ENCODE measurements at places on chromosomes 2 and 18. TPM values are rescaled to one million over a fixed set of nuclear protein-coding genes. Genes with fewer than 3 reads are reported as not detected.

DNA sequence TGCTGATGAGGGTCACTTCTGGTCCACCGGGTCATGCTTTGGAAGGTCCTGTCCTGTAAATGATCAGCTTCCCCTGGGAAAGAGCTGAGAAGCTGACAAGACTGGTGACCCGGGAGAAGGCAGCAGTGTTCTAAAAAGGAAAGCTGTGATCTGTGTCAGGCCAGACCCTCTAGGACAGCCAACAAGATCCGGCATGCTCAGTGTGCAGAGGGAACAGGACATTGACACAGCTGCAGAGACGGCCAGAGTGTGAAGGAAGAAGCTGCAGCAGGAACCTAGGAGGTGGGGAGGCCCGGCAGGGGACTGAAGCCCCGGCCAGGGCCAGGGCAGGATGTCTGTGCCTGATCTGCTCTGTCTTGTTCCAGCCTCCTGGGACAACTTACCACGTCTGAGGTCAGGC is 372.7 kb upstream of the ID2 start:
- no peak for DNase-seq

- no peak for DNase-seq
These were observed 52.1 kb downstream of the ZBTB7C start for GRCh38 chr18:48356909-48357631.

GRCh38 chr2:26463244-26464192 is 14.4 kb downstream of the OTOF start:
- DNase-seq, result no peak

GRCh38 chr2:237482485-237482884 is 4.6 kb upstream of the MLPH start:
- no peak for DNase-seq

DNA sequence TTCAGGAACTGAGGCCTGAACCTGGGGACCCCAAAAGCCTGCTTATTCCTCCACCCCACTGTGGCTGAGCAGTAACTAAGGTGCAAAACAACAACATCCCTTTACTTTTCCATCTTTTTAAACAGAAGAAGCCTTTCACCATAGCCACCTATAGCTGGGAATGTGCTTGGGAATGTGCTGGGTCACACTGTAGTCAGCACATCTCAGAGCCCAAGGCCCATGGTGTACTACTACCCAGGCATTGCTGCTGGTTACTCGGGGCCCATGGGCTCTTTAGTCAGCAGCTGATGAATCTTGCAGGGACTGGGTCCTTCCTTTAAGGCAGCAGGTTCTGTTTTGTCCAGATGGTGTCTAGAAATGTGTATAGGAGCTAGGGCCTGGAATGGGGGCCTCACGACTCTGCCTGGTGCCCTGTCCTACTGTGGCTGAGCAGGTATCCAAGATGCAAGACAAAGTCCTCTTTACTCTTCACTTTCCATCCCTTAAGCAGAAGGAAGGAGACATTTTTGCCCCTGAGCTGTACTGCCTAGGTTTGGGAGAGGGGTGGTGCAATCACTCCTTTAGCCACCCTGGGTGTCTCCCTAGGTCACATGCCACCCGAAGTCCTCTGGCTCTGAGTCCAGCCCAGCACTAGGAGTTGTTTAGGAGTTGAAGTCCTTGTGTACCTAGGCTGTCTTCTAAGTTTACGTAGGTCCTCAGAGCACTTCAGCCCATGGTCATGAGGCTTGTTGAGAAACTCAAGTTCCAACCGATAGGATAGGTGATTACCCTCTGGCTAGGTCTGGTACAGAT is 70.1 kb downstream of the OXER1 start:
- DNase-seq, result no peak

GRCh38 chr2:217842017-217842416 is 160.8 kb downstream of the TNS1 start:
- DNase-seq, result no peak

- no peak for DNase-seq
These were observed 17.7 kb downstream of the TUBB6 start for GRCh38 chr18:12325726-12326245.

DNA sequence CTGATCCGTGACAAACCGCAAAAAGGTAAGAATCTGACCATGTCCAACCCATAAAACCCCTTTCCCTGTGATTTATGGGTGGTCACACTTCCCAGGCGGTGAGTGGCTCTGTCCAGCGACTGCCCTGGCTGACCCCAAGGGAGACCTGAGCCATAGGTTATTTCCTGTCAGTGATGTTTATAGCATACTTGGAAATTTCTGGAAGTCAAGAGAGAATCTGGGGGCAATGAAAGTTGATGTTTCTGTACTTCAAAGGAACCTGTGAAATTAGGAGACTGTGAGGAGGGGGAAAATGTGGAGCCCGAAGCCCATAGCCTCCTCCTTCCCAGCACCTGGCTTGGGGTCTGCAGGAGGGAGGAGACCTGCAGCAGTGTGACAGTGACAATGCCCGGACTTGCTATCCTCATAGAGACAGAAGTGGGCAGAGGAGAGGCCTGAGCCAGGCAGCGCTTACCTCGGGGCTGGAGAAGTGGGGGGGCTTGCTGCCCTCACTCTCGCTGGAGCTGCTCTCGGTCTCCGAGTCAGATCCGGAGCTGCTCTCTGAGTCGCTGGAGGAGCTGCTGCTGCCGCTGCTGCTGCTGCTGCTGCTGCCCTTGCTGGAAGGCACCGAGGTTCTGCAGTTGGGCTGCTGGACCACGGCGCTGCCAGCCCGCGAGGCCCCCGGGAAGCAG is 111.3 kb upstream of the REV1 start:
- no peak for DNase-seq

The FOXD4L1 gene
- total RNA-seq, result 0.12 TPM

The ITPRIPL1 gene
- 31.4 TPM for total RNA-seq

The SERPINB7 gene
- total RNA-seq, result not detected

The PPP1R1C gene
- not detected for total RNA-seq

The RFTN2 gene
- total RNA-seq, result not detected
